T1000 (cell line): ENCODE measurements at places on chromosomes 11 and 22.

DNA sequence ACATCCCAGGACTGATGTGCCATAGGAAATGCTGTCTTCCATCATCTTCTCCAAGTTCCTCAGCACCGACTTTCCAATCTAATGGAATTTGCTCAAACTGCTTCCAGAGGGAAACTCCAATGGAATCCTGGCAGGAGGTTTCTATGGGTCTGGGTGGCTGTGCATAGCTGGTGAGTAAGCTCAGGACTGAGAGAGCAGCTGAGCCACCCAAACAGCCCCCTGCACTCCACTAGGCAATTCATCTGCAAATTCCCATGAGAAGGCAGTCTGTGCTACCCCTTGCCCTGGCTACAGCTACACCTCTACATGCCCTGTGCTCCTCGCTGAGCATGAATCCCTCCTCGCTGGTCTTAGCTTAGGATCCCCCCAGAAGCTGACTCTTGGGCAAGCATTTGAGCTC lies 127.9 kb upstream of the CSNK2A3 start:
- DNase-seq, result no peak

- no peak for DNase-seq
These were observed 63.3 kb downstream of the PRMT3 start for GRCh38 chr11:20450829-20451228.

DNA sequence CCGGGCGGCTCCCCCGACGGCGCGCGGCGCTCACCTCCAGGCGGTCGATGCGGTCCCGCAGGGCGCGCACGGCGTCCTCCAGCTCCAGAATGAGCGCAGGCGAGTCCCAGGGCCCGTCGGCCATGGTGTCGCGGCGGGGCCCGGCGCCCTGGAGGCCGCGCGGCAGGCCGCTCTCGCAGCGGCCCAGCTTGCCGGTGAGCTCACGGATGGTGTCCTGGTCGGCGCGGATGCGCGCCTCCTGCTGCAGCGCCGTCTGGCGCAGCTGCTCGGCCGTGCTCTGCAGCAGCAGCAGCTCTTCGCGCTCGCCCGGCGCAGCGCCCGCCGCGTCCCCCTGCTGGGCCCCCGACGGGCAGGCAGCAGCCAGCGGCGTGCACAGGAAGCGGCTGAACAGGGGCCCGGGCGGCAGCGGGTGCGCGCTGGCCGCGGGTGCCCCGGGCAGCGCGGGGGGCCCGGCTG lies 599 bp downstream of the NPTXR start:
- peak; percentile 59 for DNase-seq

DNA sequence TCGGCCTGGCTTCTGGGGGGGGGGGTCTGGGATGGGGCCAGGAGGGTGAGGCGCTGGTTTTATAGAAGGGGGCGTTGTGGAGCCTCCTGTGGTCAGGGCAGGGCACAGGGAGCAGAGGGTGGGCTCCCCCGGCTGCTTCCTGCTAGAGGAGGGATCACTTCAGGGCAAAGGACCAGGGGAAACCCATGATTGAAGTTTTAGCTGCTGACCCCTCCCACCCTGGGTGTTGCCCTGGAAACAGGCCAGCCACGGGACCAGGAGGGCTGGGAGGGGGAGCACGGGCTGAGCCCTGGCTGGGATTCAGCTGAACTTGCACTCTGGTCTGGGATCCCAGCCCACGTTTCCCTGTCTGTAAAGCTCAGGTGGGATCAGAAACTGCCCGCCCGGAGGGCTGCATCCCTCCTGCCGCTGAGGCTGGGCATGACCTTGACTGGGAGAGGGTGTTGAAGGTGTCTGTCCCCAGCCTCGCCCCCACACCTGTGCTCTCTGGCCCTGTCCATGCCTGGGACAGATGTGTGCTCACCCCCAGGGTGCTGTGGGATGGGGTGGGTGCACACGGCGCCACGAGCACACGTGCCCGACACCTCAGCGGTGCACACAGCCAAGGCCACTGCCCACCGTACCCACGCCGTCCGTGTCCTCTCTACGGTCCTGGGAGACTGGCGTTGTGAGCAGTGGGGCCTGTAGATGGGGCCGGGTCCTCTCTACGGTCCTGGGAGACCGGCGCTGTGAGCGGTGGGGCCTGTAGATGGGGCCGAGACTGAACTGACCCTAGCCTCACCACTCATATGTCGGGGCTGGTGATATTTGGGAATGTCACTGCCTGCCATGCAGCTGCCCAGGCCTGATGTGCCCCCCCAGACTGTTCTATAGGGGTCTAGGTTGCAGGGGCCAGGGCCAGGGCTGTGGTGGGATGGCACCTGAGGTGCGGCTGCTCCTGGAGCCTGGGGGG lies 2.3 kb downstream of the TSPAN4 start:
- peak; percentile 84 for DNase-seq

GRCh38 chr11:65329944-65330403 lies 3.7 kb upstream of the DPF2 start:
- peak; percentile 82 for DNase-seq

DNA sequence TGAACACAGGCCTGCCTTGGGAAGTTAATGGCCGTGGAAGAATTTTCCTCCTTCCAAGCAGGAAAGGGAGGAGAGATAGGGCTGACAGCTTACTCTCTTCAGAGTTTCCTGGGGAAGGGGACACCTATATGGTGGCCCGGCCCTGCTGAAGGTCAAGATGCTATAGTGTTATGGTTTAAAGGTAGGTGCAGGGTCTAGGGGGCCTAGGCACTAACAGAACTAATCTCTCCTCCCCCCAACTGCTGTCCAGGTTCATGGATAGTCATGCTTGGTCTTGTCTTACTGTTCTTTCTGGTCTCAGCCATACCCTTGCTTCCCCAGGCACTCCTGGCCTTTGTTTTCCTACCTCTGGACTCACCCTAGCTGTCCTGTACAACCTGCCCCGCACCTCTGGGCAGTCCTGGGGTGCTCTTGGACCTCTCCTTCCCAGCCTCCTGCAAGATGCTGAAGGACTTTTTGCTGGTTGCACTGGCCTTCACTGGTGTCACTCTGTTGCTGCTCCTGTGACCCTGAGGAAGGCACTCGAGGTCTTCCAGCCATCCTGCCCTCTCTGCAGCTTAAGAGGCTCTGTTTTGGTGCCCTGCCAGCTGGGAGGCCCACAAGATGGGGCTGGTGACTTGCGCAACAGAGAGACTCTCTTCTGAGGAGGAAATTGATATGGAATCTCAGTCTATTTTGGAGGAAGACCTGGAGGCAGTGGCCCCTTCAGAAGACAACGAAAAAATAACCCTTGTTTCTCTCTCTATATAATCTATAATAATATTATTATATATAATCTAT lies 17.9 kb downstream of the SEC14L3 start:
- DNase-seq, result no peak

- DNase-seq, result no peak
These were observed 8.8 kb upstream of the WNT11 start for GRCh38 chr11:76214968-76215548.

DNA sequence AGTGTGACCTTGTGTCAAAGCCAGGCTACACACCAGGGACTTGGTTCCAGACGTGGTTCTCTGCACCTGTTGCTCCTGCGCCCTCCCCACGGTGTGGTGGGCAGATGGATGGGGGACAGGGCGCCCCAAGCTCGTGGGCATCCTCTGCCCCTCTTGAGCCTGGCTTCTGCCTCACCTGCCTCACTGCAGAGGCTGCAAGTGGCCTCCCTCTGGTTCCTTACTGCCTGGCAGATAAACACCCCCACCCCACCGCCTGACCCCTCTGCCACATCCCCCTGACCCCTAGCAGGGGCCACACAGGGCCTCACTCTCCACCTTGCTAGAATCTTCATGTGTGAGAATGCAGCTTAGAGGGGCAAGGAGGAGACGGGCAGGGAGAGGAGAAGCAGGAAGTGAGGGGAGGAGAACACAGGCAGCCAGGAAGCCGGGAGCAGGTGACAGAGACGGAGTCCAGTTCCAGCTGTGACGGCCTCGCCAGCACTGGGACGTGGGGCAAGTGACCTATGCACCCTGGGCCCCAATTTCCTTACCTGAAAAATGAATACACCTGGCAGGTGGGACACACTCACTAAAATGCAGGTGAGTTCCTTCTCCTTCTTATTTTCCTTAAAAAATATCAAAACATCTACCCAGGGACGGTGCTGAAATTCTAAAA lies 178.3 kb downstream of the EFCAB6 start:
- no peak for DNase-seq

DNA sequence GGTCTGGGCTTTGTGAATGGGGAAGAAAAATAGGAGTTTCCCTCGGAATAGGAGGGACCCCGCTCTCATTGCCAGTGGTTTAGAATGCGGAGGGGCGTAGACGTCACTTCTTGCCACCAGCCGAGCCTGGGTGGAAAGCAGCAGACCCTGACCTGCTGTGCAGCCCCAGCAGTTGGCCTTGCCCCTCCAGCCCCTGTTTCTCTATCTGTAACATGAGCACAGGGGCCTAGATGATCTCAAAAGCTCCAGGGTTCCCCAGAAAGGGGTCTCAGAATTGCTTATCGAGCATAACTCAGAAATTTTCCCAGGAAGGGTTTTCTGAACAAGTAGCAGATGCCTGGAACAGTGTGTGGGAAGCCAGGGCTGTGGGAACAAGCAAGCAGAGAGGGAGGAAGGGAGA lies 43.9 kb downstream of the C11orf91 start:
- no peak for DNase-seq

- no peak for DNase-seq
These were observed 101.4 kb downstream of the PICALM start for GRCh38 chr11:85967457-85967856.

DNA sequence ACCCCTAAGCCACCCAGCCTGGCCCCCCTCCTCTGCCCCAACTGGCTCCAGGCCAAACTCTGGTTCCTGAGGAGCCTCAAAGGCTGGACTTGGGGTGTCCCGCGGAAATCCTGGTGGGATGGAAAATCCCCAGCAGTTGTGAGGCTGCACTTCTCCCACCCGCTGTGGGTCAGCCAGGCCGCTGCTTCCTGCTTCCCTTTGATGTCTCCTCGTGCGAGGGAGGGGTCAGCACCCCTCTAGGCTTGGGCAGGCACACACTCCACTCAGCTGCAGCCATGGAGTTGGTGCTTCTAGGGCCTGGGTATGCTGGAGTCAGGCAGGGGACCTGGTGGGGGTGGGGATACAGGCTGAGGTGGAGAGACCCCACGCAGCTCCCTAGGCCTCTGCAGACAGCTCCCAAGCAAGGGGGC lies 12.0 kb downstream of the KCNQ1OT1 start:
- no peak for DNase-seq

GRCh38 chr11:1387521-1387920 lies 2.2 kb upstream of the BRSK2 start:
- DNase-seq, result no peak

GRCh38 chr22:38716826-38717225 lies 11.1 kb downstream of the GTPBP1 start:
- DNase-seq, result no peak

GRCh38 chr11:73267122-73267846 lies 4.9 kb upstream of the P2RY6 start:
- DNase-seq, result no peak

DNA sequence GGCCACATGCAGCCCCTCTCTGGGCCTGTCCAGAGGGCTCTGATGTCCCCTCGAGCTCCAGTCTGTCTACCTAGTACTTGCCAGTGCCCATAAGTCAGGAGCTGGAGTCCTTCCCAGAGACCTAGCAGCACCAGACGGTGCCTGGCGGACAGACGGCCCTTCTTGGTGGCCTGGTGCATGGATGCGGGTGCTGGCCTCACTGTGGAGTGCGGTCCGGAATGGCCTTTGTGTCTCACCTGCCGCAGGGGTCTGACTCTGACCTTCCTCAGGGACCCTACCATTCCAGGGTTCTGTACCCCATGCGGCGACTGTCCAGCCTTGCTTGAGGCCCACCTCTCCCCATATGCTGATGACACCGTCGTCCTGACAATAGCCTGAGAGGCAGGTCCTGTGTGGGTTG lies 29.4 kb upstream of the SMIM38 start:
- DNase-seq, result no peak
